WTC11 (cell line): ENCODE measurements at places on chromosomes 12 and 14. TPM values are rescaled to one million over a fixed set of nuclear protein-coding genes. Genes with fewer than 3 reads are reported as not detected.
A peak's percentile ranks its signal among the peaks of the same experiment; 100 is the strongest.

DNA sequence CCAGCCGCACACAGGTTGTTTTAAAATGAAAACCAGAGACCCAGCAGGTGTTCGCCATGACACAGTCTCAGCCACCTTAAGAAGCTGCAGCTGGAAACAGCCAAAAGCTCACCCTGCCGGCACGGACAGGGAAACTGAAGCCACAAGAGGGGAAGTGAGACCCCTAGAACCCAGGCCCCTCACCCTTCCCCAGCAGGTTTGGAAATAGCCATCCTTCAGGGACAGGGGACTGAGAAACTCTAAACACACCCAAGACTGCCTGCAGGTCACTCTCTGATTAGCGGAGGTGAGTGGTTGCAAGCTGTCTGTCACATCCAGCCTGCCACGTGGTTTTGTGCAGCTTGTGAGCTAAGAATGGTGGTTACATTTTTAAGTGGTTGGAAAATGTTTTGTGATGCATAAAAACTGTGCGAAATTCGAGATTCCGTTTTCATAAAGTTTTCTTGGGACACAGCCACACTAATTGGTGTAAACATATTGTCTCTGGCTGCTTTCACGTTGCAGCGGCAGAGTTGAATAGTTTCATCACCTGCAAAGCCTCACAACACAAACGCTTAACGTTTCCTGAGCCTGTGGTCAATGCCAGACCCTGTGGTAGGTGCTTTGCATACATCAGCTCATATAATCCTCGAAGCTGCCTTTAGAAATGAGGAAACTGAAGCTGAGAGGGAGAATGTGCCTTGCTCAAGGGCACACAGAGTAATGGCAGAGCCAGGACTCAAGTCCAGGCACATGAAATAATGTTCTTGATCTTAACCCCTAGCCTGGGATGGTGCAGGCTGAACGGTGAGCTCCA is 1.7 kb upstream of the SELPLG start:
- H3K27me3 ChIP-seq, result no peaks in the 10 kb centered on the region
- no peak for DNase-seq
- H3K4me1 ChIP-seq, result peaks cover 57% of the 10 kb centered on the region

DNA sequence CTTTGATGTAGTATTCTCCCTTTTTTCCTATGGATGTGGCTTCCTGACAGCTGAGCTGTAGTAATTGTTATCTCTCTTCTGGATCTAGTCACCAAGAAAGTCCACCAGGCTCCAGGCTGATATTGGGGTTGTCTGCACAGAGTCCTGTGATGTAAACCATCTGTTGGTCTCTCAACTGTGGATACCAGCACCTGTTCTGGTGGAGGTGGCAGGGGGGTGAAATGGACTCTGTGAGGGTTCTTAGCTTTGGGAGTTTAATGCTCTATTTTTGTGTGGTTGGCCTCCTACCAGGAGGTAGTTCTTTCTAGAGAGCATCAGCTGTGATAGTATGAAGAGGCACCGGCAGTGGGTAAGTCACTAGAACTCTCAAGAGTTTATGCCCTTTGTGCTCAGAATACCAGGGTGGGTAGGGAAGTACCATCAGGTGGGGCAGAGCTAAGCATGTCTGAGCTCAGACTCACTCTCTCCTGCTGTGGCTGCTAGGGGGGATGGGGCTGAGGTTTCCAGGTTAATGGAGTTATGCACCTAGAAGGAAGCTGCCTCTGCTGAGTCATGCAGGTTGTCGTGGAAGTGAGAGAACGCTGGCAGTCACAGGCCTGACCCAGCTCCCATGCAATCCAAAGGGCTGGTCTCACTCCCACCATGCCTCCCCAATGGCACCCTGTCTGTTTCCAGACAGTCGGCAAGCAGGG is 3.0 kb upstream of the TAS2R14 start:
- H3K4me3 ChIP-seq, result no peak overlapping the region
- peak; percentile 24 for DNase-seq
- no peak overlapping the region; the same call in 1 of the 2 replicates for H3K27ac ChIP-seq
- peaks cover 39% of the 10 kb centered on the region for H3K36me3 ChIP-seq

DNA sequence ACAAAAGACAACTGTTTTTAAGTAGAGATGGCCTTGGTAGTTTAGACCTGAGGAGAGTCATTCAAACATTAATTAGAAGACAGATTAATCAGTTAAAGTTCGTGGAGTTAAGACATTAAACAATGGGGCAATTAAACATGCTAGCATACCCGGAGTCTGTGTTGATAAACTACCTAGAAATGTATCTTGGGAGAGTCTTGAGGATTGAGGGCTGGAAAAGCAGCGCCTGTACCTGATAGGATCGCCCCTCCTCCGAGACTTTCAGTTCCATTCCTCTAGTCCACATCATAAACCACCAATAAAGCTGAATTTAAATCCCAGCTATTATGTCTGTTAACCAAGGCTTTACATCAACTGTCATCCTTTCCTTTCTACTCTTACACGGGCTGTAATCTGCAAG is 1.0 kb upstream of the KRAS start:
- H3K4me1 ChIP-seq, result peaks cover 38% of the 10 kb centered on the region
- peaks cover 18% of the 10 kb centered on the region for H3K27me3 ChIP-seq
- H3K27ac ChIP-seq, result peak overlapping the region; percentile 63; the same call in 1 of the 2 replicates

GRCh38 chr12:116964054-116965050 is 53.6 kb downstream of the FBXW8 start:
- no peak overlapping the region for H3K4me3 ChIP-seq
- no peak for DNase-seq
- no peak overlapping the region for H3K27ac ChIP-seq
- H3K36me3 ChIP-seq, result peaks cover 8% of the 10 kb centered on the region; the same call in 1 of the 2 replicates

GRCh38 chr12:27244689-27245488 is 803 bp downstream of the STK38L start:
- H3K36me3 ChIP-seq, result no peaks in the 10 kb centered on the region; the same call in 1 of the 2 replicates
- H3K4me1 ChIP-seq, result peaks cover 21% of the 10 kb centered on the region
- H3K4me3 ChIP-seq, result peak overlapping the region; percentile 97
- H3K27me3 ChIP-seq, result no peaks in the 10 kb centered on the region; the same call in 1 of the 2 replicates

DNA sequence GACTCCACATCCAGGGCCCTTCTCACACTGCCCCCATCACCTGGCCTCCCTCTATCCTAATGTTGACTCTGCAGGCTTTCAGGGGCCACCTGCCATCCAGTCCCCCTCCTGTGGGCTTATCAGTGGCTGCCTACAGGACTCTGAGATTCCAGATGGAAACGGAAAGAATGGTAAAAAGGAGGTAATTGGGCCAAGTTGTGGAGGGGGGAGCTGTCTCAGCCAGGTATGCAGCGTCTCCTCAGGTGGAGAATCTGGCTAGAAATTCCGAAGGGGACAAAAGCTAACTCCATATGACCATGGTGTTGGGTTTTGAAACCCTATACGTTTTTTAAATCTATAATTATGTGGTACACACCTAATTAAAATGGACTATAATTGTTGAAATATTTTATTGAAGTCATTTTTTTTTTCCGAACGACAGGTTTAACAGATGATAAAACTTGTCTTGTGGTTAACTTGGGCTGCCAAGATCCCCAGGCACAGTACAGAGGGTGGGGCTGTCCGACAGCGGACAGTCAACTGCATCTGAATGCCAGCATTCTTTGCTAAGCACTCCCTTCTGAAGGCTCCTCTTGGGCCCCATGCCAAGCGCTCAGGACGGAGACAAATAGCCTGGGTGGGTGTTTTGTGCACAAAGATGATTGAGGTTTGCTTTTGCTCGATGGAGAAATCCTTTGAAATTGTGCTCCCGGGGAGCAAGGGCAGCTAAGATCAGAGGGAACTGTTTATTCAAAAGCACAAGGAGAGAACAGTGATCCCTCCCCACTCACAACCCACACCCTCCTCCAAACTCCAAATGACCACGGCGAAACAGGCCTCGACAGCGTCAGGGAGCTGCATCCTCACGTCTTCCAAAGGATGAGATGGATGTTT is 365.6 kb downstream of the BCL11B start:
- H3K4me3 ChIP-seq, result no peak overlapping the region
- no peak overlapping the region for H3K27ac ChIP-seq
- peaks cover 2% of the 10 kb centered on the region; the same call in 1 of the 2 replicates for H3K27me3 ChIP-seq
- no peaks in the 10 kb centered on the region for H3K36me3 ChIP-seq

DNA sequence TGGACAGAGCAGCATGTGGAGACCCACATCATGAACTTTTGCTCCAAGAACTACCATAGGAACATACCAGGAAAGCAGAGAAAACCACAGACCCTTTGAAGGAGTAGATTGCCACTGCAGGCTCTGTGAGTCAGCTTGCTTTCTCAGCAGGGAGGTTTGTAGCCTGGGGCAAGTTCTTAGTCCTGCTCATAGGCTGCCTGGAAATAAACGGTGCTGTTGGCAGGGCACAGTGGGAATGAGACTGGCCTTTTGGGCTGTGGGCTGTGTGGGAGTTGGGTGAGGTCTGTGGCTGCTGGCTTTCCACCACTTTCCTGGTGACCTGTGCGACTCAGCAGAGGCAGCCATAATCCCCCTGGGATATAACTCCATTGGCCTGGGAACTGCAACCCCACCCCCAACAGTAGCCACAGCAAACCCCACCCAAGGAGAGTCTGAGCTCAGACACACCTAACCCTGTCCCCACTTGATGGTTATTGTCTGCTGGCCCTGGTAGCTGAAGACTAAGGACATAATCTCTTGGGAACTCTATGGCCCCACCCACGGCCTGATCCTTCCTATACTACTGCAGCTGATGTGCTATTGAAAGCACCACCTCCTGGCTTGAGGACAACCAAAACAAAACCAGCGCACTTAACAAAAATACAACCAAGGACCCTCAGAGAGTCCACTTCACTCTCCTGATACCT is 192.1 kb upstream of the GARIN6 start:
- no peak overlapping the region for H3K27ac ChIP-seq
- H3K4me1 ChIP-seq, result peaks cover 22% of the 10 kb centered on the region
- DNase-seq, result peak; percentile 22
- H3K4me3 ChIP-seq, result no peak overlapping the region

Gene RNF34
- total RNA-seq, result 42.8 to 53.6 TPM (median 51.0 TPM) in 3 replicates

Gene RD3L
- total RNA-seq, result not detected in 3 replicates

Gene LRRC10
- not detected in 3 replicates for total RNA-seq

DNA sequence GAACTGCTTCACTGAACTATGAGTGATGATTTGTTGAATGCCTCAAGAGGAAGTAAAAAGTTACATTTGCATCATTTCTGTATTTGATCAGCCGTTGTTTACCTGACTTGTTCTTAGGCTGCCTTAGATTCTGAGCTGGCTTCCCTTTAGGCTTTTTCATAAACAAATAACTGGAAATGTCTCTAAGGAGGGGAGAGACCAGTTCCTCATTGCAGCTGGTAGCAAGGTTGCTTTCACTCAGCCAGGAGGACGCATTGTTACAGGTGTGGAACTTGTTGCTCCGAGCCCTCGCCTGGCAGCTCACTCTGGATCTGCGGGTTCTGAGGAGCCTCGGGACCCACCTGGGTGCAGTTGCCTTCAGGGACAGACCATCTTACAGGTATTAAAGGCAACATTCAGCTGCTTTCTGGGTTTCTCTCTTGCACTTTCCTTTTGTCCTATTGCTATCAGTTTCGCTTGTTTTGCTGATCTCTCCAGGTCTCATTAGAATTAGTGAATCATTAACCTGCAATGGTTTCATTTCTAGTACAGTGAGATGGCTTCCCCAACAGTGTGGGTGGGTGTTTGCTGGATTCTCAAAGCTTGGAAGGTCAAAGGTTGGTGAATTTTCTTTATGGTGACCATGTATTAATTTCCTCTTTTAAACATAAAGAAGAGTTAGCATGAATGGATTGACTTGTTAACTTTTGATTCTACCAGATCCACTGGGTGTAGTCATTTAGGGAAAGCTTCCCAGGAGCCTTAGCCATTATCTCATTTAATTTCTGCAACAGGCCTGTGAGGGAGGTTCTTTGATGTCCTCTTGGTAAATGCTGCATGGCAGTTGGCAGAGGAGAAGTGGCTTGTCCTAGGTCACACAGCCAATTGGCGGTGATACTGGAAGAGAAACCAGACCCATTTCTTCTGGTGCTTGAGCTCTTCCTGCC is at the start of gene PLEKHG7:
Gene PLEKHG7, plus strand, starts transcription at position 236 of the 926 bp plus-strand sequence. CDS start 3,643 bp downstream, outside the sequence.
- H3K4me3 ChIP-seq, result no peak within 1 kb of the TSS
- no peaks in the 10 kb centered on the region for H3K27me3 ChIP-seq
- H3K4me1 ChIP-seq, result peaks cover 20% of the 10 kb centered on the region
- H3K27ac ChIP-seq, result no peak within 1 kb of the TSS

Gene LRRC43
- 0.21 to 0.64 TPM (median 0.22 TPM) in 3 replicates for total RNA-seq

DNA sequence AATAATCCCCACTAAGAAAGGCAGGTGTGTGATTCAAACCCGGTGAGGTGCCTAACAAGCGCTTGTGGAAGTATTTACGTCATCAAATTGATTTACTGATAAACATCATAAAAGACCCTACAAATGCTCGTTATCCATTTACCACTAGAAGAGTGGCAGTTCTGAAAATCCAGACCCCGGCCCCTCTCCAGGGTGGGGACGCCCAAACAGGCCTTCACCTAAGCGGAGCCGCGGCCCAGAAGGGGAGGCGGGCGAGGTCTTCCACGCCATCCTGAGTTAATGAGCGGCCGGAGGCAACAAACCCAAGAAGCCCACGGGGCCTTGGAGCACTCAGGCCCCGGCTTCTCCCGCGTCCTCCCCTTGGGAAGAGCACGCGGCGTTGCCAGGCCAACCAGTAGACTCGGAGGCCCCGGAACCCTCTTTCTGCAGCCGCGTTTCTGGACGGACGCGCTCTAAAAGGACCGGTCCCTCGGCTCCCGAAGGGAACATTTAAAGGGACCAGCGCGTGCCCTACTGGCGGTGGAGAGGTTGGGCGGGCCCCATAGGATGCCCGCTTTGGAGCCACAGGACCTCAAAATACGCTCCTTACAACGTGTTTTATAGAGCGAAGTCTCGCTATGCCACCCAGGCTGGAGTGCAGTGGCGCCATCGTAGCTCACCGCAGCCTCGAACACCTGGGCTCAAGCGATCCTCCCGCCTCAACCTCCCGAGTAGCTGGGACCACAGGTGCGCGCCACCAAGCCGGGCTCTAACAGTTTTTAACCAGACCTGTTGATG is 3.5 kb downstream of the PTPN21 start:
- DNase-seq, result peak; percentile 86
- peak overlapping the region; percentile 81 for H3K4me3 ChIP-seq
- H3K27me3 ChIP-seq, result peaks cover 4% of the 10 kb centered on the region; the same call in 1 of the 2 replicates
- H3K27ac ChIP-seq, result peak overlapping the region; percentile 63; the same call in 1 of the 2 replicates
- H3K36me3 ChIP-seq, result peaks cover 6% of the 10 kb centered on the region; the same call in 1 of the 2 replicates

- no peaks in the 10 kb centered on the region for H3K36me3 ChIP-seq
- peak; percentile 70 for DNase-seq
- peaks cover 4% of the 10 kb centered on the region; the same call in 1 of the 2 replicates for H3K27me3 ChIP-seq
These were observed 5.5 kb upstream of the KRT84 start for GRCh38 chr12:52390739-52391617.
